ENCODE measurements at places on chromosomes 3 and 15.
A peak's percentile ranks its signal among the peaks of the same experiment; 100 is the strongest.

DNA sequence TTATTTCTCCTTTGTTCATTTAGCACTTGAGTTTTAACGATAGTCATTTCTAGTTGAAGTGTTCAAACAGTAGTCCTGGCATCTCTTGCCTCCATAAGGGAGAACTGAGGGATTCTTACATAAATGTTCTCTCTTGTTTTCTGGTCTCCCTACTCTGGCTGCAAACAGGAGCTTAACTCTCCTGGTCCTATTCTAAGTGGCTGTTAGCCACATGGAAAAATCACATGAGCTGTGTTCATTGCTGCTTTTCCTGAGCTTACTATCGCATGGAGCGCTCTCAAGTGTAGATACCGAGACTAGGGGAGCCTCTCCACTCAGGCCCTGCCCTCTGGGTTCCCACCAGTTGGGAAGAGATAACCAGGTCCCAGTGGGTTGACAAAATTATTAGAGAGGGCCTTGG is 403.1 kb upstream of the TPM1 start:
- no peak for DNase-seq

- DNase-seq, result no peak
Measured at GRCh38 chr15:87713475-87713879, 543.1 kb downstream of the NTRK3 start.

- no peak for DNase-seq
Measured at GRCh38 chr3:50656417-50657195, 18.1 kb upstream of the DOCK3 start.

DNA sequence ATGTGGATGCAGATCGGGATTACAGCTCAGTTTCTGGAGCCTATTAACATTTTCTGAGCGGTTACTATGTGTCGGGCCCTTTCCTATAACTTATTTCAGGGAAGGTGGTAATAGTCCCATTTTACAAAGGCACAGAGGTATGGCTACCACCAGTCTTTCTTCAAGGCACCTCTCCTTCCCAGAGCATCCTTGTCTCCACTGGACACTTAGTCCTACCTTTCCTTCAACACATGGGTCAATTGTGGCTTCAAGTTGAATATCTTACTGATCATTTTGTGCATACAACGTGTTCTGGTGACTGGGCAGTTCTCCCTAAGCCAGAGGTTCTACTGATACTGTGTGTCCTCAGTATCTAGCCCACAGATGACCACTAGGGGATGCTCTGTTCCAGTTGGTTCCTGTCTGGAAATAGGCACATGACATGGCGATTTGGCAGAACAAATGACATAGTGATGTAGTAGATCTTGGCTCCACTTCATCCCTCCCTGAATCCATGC is 60.7 kb upstream of the CMTM8 start:
- peak; percentile 51 for DNase-seq

DNA sequence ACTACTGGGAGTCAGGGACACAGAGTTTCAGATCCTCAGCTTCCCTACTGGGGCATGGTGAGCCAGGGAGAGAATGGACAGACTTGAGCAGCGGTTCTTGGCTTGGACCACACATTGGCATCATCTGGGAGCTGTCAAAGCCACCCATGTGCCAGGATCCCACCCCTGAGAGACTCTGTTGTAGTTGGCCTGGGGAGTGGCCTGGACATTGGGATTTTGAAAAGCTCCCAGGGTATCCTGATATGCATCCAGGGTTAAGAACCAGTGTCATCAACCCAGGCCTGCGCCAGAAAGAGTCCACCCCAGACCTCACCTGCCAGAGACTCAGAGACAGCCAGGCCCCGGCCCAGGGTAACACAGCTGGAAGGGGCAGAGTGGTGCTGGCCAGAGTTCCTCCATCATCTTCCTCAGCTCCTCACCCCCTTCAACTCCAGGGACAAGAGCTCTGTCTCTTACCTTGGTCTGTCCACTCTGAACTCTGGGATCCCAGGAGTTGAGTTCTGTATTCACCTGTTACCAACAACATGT is 33.0 kb upstream of the CHRNB4 start:
- DNase-seq, result no peak

GRCh38 chr15:66734961-66735908 is 33.2 kb downstream of the SMAD6 start:
- DNase-seq, result no peak

All from epithelial cell of proximal tubule (primary cell).